ENCODE measurements at places on chromosomes 4 and X.

DNA sequence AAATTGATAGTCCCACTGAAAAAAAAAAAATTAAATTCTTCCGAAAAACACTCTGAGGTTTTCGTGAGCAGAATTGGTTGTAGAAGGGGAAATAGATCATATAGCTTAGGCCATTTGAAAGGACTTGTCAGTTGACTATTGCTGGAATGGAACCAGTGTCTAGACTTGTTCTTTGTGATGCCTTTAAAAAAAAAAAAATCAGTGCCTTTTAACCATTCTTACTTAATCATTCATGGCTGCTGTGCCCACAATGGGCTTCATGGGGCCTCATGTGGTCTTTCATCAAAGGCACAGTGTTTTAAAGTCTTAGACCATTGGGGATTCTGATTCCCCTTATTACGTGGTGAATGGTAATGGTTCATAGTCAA, 139.3 kb downstream of the AFF1 start:
- no peak for DNase-seq

DNA sequence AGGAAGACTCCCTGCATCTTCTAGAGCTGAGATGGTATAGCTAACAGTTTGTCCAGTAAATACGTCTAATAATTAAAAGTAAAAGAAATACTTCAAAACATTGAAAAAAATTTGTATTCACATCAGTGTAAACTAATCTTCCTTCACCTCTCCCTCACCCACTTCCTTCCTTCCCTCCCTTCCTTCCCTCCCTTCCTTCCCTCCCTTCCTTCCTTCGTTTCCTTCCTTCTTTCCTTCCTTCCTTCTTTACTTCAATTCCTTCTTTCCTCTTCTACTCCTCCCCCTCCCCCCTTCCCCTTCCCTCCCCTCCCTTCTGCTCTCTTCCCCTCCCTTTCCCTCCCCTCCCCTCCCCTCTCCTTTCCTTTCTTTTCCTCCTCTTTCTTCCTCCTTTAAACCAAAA, 103.7 kb downstream of the POU4F2 start:
- DNase-seq: no peak

GRCh38 chrX:20230406-20230805, 36.3 kb downstream of the RPS6KA3 start:
- DNase-seq: no peak

- DNase-seq: no peak
Observed at GRCh38 chrX:112359906-112360305, 277.3 kb upstream of the TRPC5 start.

DNA sequence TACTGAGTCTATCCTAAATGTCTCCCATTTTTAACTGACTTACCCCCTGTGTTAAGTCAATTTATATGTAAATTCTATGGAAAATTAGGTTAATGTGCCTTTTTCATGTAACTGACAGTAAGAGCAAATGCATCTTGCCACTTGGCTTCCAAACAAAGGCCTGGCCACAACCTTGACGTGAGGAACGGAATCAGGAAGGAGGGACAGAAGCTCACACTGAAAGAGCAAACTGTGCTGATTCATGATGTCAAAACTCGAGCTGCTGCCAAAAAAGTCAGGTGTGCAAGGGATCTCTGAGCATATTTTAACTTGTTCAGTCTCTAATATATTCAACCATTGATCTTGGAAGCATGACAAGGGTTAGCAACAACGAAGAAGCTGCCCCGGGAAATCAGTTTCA, 35.8 kb downstream of the GPM6A start:
- no peak for DNase-seq

- DNase-seq: peak; percentile 29
Observed at GRCh38 chr4:17577665-17578481, 875 bp downstream of the LAP3 start.

GRCh38 chr4:182346675-182347375, 103.6 kb downstream of the TENM3 start:
- no peak for DNase-seq

- no peak for DNase-seq
Observed at GRCh38 chr4:19675172-19675811, 576.4 kb upstream of the SLIT2 start.

GRCh38 chrX:75155447-75155826, 646 bp downstream of the ABCB7 start:
- DNase-seq: peak; percentile 27

DNA sequence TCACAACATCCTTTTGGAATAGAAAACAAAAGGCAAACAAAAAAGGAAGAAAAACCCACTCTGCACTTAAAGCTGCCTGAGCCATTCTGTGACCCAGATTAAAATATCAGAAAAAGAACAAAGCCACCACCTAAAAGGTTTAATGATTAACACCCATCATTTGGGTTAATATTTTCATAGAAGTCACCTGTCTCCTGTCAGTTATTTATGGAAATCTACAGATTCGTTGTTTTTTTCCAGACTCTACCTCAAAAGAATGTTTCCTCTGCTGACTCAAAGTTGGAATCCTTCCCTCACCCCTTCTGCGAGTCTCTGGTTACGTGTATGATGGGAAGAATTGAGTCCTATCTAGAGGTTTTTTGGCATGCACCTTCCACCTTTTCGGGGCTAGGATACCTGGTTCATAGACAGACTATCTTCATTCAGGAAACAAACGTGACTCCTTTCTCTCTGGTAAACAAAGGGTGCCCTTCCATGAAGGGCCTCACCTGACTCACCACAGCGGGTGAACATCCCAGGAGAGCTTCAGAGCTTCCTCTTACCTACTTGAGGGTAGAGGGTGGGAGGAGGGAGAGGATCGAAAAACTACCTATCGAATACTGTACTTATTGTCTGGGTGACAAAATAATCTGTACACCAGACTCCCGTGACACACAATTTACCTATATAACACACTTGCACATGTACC, 19.6 kb upstream of the CA5B start:
- no peak for DNase-seq

DNA sequence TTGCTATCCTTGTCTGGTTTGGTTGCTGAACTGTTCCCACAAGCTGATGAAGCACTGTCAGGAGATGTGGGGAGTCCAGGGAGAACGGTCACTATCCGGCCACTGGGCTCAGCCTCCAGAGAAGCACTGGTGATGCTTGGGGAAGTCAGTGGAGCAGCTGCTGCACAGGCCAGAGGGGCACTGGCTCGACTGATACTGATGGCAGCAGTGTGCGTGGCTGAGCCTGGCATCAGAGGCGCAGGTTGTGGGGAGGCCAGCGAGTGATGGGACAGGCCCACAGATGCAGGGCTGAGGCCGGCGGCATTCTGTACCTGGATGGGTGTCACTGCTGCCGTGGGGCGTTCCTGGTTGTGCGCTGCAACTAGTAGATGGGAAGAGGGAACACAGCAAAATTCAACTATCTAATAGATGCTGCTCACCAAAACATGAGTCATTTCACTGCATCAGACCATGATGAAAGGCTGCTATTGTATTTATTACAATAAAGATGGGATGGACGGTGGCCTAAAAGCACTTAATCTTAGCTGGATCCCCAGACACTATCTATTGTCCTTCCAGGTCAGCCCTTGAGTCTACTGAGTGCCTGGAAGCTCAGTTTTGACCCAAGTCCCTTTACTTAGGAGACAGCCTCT, 106.3 kb upstream of the CBR4 start:
- no peak for DNase-seq

DNA sequence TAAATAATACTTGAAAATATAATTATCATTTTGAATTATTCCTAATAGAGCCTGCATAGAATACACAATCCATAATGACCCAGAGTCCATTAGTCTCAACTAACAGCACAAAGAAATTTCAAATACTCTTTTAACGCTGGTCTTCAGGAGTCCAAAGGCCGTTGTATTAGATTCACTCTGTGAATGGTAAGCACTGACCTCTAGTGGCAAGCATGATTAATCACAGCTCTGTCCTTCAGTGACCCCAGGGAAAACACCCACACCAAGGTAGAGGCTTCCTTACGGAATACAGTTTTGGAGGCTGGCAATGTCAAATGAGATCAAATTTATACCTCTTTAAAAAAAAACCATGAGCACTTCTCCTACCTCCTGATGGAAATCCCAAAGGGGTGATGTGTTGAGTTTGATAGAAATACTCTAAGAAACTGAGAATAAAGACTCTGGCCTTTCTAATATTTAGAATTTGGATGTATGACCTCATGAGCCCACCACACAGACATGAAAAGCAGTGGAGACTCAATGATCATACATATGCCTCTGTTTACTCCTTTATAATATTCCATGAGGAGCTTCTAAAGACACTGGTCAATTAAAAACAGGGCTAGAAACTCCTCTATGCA, 147.2 kb upstream of the DKK2 start:
- peak; percentile 11 for DNase-seq

GRCh38 chr4:76214177-76214675, 602 bp upstream of the SCARB2 start:
- DNase-seq: no peak

- no peak for DNase-seq
Observed at GRCh38 chr4:38237139-38237538, 276.9 kb downstream of the PTTG2 start.

DNA sequence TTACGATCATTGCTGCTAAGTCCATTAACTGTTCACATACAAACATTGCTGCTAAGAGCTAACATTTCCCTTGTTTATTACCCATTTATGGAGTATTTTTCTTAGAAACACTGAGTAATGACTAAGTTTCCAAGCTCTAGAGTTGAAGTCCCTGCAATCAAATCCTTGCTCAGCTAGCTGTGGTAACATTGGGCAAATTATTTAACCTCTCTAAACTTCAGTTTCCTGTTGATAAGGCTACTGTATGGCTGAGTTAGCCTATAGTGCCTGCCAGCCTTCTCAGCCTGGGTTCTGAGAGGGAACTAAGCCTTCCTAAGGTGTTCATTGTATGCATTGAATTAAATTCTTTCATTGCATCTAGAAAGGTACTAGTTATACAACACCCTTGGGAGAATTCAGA, 15.2 kb upstream of the SCOC start:
- no peak for DNase-seq

- DNase-seq: no peak
Observed at GRCh38 chr4:185190306-185190856, 13.4 kb downstream of the CFAP97 start.

- DNase-seq: no peak
Observed at GRCh38 chr4:145660064-145660463, 19.9 kb upstream of the C4orf51 start.

- DNase-seq: no peak
Observed at GRCh38 chrX:30373951-30374350, 64.8 kb upstream of the NR0B1 start.

DNA sequence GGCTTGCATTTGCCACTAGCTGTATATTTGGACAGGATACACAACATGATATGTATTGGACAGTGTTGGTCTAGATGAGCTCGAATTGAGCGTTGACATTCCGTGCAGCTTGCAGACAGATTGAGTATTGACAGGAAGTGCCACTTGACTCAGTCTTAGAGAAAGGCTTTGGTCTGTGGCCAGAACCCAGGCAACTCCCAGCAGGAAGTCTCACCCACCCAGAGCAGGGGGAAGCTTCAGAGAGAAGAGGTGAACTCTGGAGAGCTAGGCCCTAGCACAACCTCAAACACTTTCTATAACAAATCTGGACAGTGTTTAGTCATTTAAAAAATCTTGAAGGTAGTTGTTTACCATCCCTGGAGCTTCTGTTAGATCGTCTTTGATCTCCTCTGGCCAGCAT, 280.5 kb downstream of the FBXW7 start:
- peak; percentile 47 for DNase-seq

GRCh38 chrX:37077646-37078433, 69.7 kb downstream of the FAM47C start:
- no peak for DNase-seq

- no peak for DNase-seq
Observed at GRCh38 chr4:120722655-120723054, 199.9 kb downstream of the PRDM5 start.

- no peak for DNase-seq
Observed at GRCh38 chr4:98711526-98711925, 53.1 kb upstream of the TSPAN5 start.

DNA sequence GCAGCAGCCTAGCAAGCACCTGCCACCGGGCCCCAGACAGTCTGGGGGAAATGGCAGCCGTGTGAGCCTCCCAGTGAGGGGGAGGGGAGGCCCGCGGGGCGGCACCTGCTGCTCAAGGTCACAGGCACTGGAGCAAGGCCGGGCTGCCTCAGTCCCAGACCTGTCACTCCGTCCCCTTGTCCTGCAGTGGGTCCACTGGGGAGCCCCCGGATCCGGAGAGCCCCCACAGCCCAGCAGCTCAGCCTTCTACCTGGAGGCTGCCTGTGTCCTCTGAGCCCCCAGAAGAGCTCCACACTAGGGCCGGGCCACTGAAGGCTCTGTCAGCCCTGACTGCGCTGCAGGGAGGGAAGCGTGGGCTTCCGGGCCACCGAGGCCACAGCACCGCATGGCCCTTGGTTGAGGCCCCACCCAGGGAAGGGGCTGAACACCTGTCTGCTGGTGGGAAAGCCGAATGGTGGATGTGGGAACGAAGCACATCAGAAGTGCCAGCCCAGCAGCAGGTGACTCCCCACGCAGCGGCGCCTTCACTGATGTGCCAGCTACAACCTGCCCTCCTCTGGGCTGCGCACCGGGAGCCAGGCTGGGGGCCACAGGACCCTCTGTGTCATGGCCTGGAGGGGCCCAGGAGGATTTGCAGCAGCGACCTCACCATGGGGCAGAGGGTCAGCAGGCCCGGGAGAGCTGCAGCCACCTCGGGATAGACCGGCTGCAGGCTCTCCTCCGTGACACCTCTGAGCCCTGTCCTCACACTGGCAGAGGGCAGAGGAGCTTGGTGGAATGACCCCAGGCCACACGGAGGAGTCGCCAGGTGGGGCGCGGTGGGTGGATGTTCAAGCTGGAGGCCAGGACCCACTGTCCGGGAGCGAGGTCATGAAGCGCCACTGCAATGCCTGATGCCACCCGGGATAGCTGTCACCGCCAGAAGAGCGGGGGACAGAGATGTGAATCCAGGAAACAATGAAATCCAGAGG, 35.0 kb upstream of the MXD4 start:
- no peak for DNase-seq

GRCh38 chr4:139266208-139266582, 13.8 kb downstream of the MGARP start:
- no peak for DNase-seq

GRCh38 chrX:145405012-145405411, 157.7 kb downstream of the SPANXN1 start:
- DNase-seq: peak; percentile 37

- DNase-seq: no peak
Observed at GRCh38 chr4:29581457-29581856, 1138.7 kb upstream of the PCDH7 start.

DNA sequence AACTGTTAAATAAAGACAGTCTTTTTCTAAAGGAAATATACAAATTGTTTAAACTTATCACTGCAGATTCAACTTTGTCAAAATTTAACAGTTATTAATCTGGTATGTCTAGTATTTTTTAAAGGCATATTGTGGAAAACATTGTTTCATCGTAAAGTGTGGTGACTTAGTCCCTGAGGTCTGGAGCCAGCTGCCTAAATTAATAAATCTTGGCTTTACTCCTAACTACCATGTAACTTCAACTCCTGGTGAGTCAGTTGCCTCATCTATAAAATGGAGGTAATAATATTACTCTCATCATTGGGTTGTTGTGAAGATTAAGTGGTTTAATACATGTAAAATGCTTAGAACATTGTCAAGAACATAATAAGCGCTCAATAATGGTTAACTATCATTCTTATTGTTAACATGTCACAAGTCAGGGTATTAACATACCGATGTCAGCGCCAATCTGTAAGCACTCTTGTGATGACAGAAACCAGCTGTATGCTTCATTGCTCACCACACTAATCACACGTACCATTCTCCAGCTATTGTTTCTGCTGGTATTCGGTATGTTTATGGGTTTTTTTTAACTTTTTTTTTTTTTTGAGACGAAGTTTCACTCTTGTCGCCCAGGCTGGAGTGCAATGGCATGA, 14.1 kb upstream of the SMIM43 start:
- DNase-seq: no peak

GRCh38 chr4:119604266-119604665, 24.3 kb downstream of the PDE5A start:
- DNase-seq: no peak

GRCh38 chr4:78019414-78019813, 37.7 kb upstream of the FRAS1 start:
- DNase-seq: no peak
